ENCODE measurements at places on chromosomes 13 and 19.

DNA sequence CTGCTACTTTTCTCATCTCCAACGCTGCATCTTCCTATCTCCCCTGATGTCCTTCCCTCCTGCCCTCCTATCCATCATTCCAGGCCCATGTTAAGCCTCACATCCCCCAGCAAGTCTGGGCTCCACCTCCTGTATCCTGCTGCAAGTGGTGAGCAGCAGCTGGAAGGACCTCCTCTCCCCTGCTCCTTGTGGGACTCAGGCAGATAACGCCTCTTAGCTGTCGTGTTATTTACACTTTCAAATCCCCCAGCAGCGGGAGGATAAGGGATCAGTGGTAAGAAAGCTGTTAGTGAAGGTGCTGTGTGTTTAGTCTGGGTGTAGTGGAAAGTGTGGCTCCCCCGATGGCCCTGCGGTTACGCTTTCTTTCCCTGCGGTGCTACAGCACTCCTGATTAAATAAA lies 211.9 kb downstream of the ZNF536 start:
- DNase-seq = no peak

GRCh38 chr13:75366380-75367280 lies 115.3 kb downstream of the TBC1D4 start:
- no peak for DNase-seq

DNA sequence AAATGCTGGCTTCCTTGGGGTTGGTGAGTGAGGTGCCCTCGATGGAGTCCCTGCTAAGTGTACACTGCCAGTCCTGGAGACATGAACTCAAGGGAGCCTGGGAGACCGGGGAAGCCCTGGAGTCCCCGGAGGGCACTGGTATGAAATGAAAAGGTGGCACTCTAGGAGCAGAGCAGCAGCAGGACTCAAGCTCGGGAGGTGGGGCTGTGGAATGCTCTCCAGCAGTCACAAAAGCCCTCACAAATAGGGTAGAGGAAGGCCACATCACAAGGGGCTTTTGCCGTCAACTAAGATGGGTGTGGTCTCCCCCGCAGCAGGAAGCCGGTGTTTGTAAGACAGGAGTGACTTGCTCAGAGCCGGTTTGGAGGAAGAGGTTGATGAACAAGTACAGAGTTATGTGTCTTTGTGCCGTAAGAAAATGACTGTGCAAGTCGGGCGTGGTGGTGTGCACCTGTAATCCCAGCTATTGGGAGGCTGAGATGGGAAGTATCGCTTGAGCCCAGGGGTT lies 19.3 kb downstream of the CCNE1 start:
- peak; percentile 50 for DNase-seq

GRCh38 chr13:113654175-113654560 lies 3.8 kb downstream of the ATP4B start:
- DNase-seq = peak; percentile 46

DNA sequence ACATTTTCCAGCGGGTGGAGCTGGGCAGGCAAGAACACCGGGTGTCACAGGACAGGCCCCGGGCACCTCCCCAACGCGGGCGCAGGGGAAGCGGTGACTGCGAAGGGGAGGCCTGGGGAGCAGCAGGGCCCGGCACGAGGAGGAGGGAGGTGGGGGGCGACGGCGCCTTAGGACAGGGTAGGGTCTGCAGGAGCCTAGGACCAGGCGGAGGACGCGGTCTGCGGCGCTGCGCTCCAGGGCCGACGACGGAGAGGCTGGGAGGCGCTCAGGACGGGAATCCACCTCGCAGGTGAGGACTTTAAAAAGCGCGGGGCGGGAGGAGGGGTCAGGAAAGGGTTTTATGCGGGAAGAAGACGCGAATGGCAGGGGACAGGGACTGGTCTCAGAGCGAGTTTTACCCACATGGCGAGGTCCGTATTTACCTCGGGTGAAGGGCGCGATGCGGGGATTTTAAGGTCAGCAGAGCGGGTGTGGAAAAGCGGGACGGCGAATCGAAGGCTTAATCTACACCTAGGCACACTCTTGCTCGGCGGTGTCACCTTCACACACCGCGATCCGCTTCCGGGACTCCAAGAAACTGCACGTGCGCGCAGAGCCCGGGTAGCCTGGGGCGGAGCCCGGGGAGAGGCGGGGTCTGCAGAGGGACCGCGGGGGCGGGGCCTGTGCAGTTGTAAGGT lies 13.5 kb downstream of the ERVV-2 start:
- peak; percentile 60 for DNase-seq

- DNase-seq = no peak
Measured at GRCh38 chr13:103282571-103283450, 216.6 kb upstream of the SLC10A2 start.

GRCh38 chr13:27622881-27623280 lies 1.2 kb downstream of the POLR1D start:
- no peak for DNase-seq

- peak; percentile 19 for DNase-seq
Measured at GRCh38 chr13:21297447-21297846, 121.0 kb downstream of the MRPL57 start.

- DNase-seq = peak; percentile 39
Measured at GRCh38 chr13:95153647-95154412, 147.4 kb downstream of the ABCC4 start.

DNA sequence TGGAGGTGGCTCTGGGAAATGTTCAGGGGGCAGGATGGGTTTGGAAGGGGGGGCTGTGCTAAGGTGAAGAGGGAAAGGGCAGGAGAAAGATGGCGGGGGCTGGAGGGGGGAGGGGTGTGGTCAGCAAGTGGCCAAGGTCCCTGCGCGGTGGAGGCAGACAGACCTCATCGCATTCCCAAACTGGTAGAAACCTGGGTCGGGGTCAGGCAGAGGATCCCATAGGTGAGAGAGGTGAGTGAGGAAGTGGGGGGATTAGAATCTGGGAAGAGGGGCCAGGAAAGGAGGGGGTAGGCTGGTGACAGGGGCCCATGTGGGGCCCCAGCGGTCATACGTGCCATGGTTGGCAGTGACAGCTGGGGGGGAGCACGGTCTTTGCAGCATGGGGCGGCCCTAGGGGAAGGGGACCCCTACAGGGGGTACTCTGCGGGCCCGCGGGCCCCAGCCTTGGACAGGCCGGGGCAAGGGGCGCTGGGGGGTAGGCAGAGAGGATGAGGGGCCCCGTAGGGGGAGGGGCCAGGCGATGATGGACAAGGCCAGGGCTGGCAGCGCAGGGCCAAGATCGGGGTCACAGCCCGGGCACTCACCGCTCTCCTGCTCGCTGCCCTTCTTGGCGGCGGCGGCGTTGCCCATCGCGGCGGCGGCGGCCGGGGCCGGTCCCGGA lies 514 bp downstream of the PRKACA start:
- DNase-seq = peak; percentile 42

GRCh38 chr19:29876414-29876813 lies 64.6 kb downstream of the CCNE1 start:
- no peak for DNase-seq

GRCh38 chr19:32611161-32611560 lies 30.2 kb downstream of the PDCD5 start:
- DNase-seq = peak; percentile 40

GRCh38 chr13:21005193-21005592 lies 56.2 kb downstream of the LATS2 start:
- DNase-seq = no peak

DNA sequence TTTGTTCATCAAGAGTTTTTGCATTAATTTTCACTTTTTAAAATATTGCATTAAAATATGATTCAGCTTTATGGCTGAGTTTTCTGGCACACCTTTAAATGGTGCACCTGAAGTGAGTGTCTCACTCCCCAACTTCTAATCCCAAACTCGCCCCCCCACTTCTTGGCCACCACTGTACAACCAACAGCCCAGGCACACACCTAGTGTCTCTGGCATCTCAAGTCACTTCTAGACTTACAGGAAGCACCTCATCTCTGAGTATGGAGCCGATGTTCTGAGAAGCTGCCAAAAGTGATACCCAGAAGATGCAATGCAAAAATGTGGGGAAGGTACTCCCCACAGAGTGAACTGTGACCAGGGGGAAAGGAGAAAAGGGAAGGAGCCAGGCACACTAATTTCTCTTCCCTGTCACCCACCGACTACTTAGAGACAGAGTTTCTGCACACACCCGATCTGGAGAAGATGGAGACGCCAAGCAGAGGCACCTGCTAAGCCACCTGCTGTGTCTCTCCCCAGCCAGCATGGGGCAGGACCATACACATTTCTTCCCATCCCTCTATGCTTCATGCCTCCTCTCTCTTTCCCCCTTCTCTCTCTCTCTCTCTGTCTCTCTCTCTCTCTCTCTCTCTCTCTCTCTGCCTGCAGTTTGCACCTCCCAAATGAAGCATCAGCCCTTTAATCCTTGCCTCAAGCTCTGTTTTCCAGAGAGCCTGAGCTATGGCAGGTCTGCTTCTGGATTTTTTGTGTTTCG lies 155.3 kb upstream of the ZNF507 start:
- DNase-seq = no peak

DNA sequence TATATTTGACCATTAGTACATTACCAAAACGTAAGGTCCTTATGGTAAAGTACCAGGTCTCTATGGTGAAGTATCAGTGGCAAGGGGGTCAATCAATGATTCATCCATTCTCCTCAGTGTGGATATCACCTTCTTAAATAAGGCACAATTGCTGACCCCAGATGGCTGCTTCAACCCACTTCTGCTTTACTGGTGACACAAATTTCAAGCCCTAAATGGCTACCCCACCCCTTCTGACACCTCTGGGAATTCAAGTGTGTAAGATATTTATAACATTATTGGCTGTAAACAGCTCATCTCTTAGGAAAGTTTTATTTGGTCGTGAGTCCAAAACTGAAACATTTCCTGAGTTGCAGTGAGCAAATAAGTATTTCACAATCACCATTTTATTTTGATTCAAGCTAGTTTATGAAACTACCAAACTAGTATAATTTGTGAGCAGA lies 7.9 kb upstream of the WBP4 start:
- DNase-seq = no peak

DNA sequence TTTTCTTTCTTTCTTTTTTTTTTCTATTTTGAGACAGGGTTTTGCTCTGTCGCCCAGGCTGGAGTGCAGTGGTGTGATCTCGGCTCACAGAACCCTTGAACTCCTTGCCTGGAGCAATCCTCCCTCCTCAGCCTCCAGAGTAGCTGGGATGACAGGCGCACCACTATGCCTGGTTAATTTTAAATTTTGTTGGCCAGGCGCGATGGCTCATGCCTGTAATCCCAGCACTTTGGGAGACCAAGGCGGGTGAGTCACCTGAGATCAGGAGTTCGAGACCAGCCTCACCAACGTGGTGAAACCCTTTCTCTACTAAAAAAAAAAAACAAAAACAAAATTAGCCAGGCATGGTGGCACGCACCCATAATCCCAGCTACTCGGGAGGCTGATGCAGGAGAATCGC lies 8.7 kb upstream of the SBNO2 start:
- DNase-seq = no peak

DNA sequence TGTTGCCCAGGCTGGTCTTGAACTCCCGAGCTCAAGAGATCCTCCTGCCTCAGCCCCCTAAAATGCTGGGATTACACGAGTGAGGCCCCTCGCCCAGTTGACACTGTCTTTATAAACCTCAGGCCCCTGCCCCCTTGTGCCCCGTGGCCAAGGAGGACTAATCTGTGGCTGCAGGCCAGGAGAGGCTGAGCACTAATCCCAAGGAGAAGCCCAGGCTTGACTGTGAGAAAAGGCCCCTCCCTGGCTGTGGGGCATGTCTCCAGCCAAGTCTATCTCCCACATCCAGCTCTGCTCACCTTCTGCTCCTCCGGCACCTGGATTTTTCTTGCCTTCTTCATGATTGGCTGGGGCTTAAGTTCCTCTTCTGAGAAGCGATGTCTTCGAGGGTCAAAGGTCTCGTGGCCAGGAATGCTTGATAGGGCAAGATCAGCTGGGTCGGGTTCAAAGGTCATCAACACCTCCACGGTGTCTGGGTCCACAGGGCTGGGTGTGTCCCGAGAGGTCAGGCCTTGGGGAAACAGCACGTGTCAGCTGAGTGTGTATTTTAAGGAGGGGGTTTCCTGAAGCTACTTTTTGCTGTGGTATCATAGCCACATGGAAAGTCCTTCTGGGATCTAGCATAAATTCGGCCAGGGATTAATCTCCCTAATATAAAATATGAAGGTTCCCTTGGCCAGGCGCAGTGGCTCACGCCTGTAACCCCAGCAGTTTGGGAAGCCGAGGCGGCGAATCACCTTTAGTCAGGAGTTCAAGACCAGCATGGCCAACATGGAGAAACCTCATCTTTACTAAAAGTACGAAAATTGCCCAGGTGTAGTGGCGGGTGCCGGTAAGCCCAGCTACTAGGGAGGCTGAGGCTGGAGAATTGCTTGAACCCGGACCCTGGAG lies 3.8 kb downstream of the DBP start:
- DNase-seq = no peak

GRCh38 chr13:30400376-30400775 lies 21.9 kb upstream of the UBE2L5 start:
- no peak for DNase-seq

GRCh38 chr19:28486473-28486872 lies 726.5 kb downstream of the UQCRFS1 start:
- DNase-seq = no peak

DNA sequence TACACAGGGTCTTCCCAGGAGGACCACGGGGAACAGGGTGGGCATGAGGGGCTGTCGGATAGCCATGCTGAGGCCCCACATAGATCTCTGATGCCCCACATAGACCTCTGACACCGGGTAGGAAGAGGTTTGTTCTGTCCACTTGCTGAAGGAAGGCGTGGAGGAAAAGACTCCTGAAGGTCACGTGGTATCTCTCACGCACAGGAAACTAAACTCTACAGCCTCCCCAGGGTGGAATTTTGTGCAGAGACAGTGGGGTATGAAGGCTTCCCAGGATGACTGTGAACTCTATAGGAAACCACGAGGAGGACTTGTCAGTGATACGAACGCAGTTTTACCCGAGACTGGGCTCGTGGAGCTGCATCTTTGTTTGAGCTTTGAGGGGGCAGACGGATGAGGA lies 2.8 kb downstream of the EVI5L start:
- no peak for DNase-seq

DNA sequence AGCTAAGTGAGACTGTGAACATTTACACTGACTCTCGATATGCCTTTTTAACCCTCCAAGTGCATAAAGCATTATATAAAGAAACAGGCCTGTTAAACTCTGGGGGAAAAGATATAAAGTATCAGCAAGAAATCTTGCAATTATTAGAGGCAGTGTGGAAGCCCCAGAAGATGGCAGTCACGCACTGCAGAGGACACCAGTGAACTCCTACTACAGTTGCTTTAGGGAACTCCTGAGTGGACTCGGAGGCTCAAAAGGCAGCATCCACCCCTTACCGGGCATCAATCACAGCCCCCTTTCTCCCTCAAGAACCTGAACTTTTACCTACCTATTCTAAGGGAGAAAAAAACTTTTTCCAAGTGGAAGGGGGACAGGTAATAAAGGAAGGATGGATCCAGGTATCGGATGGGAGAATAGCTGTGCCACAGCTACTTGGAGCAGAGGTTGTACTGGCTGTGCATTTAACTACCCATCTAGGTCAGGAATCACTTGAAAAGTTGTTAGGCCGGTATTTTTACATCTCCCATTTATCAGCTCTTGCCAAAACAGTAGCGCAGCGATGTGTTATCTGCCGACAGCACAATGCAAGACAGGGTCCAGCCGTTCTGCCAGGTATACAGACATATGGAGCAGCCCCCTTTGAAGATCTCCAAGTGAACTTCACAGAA lies 80.1 kb downstream of the ZNF486 start:
- DNase-seq = peak; percentile 75

All from NCI-H69 (cell line).